Mesenteric fat pad (tissue), 1 donor: ENCODE measurements at places on chromosomes 2 and 18. TPM values are rescaled to one million over a fixed set of nuclear protein-coding genes. Genes with fewer than 3 reads are reported as not detected.

The IMPACT gene
- 33.3 TPM for total RNA-seq

The GCC2 gene
- 32.9 TPM for total RNA-seq

The TUBA4B gene
- total RNA-seq = not detected

The KCNJ13 gene
- total RNA-seq = not detected

The DOCK10 gene
- 16.0 TPM for total RNA-seq

The CABLES1 gene
- 57.0 TPM for total RNA-seq

The NCL gene
- total RNA-seq = 512 TPM

The VWC2L gene
- total RNA-seq = not detected

The VAPA gene
- 182 TPM for total RNA-seq

The SLC66A3 gene
- total RNA-seq = 19.9 TPM

The GNAL gene
- 7.4 TPM for total RNA-seq

The AFG3L2 gene
- total RNA-seq = 44.8 TPM

The DAW1 gene
- total RNA-seq = not detected

- no peak for DNase-seq
These were observed 61.4 kb upstream of the RNF152 start for GRCh38 chr18:61954096-61954746.

DNA sequence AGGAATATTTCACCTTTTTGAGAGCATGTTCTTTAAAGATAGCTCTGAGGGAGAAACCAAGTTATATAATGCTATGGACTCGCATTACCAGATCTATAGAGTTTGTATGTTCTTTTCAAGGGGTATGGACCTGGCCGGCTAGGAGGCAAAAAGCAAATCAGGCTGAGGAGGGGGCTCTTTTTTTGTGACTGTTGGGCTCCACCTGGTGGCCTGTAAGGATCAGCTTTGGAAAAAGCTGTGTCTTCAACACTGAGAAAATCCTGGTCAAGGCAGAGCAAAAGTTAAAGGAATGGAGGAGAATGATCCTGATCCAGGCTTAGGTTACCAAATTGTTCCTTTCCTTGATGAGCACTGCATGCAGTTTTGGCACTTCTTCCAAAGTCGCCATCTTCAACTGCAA is 180.5 kb downstream of the DIS3L2 start:
- DNase-seq = no peak

- peak; percentile 71 for DNase-seq
These were observed 11.0 kb downstream of the FBLN7 start for GRCh38 chr2:112149194-112149593.

GRCh38 chr2:56969513-56969912 is 785.7 kb downstream of the CCDC85A start:
- DNase-seq = no peak

GRCh38 chr18:47898696-47899095 is 31.8 kb downstream of the SMAD2 start:
- no peak for DNase-seq

DNA sequence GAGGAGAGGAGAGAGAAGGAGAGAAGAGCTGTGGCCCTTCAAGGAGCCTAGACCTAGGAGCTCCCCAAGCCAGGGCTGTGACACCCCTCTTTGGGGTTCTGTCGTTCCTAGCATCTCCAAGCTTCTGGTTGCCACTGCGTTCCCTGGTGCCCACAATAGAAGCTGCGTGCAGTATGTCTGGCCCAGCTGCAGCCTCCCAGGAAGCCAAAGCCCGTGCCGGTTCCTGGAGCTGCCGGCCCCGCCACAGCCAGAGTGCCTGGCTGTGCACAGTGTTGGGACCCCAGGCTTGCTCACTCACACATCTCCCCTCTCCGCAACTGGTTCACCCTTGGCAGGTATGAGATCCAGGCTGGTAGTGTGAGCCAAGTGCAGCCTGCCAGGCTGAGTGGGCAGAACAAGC is 367.7 kb upstream of the MC4R start:
- peak; percentile 73 for DNase-seq

GRCh38 chr2:71950256-71951082 is 197.2 kb downstream of the CYP26B1 start:
- no peak for DNase-seq

GRCh38 chr2:206084870-206085741 is 868 bp downstream of the INO80D start:
- DNase-seq = no peak

GRCh38 chr18:76943542-76944339 is 121.4 kb downstream of the ZNF236 start:
- DNase-seq = no peak

DNA sequence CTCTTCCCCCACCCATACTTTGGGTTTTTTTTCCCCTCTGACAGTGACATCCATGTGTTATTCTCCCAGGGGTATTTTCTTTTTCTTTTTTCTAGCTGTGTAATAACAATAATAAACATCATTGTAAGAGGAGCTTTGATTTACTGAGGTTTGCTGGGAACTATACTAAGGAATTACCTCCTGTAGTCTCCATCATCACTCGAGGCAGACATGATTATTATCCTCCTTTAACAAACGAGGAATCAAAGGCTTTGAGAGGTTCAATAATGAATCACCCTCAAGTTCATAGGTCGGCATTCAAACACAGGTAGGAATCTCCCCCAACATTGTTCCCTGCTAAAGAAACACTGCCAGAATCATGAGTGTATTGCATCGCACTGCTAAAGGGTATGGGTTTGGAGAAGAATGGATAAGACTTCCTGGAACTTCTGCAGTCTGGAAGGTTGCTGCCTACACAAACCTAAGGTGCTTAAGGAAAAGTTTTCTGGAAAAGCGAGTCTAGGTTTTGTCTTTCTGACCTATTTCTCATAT is 260.2 kb upstream of the SESTD1 start:
- no peak for DNase-seq

DNA sequence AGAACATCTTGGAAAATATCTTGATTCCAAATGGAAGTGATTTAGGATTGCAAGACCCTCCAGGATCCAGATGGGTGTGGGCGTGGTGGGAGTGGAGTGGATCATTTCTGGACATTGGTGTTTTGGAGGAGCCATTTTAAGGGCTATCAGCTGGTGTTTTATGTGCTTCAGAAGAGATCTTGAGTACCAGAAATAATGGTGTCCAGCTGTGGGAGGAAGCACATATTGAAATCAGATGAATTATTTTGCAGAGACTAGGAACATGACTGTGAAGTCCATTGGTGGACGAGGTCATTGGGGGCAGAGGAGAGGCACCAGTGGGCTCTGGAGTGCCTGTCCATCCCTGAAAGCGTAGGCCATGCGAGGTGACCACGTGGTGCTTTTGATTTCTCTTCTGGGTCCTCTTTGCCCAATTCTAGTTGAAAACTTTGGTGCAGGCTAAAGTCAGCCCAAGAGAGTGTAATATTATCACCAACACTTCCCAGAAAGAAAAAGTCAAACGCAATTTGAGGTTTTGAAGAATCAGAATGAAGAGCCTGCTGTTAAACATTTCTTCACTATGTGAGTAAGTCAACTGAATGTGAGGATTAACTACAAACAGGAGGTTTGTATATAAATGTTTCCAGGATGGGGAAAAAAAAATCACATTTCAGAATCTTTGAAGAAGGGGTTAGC is 31.6 kb downstream of the RNF144A start:
- DNase-seq = no peak

GRCh38 chr2:134080386-134081089 is 173.3 kb upstream of the MGAT5 start:
- no peak for DNase-seq

GRCh38 chr2:66572391-66572790 is 137.5 kb downstream of the MEIS1 start:
- DNase-seq = no peak

- DNase-seq = no peak
These were observed 68.4 kb downstream of the POLR1A start for GRCh38 chr2:86037141-86037794.

DNA sequence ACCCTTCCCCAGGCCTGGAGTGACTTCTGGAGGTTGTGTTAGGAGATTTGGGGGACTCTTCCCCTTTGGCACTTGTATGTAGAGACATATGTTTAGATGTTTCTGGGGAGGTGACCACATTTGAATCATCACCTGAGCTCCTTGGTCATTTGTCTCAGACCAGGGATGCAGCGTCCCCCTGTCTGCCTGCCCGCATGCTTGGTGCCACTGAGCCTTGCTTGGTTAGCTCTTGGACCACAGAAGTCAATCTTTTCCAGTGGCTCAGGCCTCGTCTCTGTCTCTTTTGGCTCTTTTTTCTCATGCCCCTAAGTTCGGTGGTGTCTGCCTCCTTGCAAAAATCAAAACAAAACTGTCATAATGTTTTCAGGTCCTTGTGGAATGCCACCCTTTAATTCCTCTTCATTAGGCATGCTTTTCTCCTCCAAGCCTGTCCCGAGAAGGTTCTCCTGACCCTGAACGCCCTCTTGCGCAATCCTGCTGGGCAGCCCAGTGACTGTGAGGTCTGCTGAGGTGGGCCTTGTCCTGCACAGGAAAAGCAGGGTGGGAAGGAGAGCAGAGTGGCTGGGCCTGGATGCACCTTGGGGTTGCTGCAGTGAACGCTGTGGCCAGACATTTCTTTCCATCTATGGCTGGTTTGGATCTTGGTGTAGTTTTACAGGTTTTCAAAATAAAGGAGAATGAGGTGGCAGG is 24.9 kb downstream of the GLI2 start:
- peak; percentile 80 for DNase-seq

- no peak for DNase-seq
These were observed 35.8 kb downstream of the AGAP1 start for GRCh38 chr2:235529621-235530020.

- no peak for DNase-seq
These were observed 289.2 kb downstream of the ERBB4 start for GRCh38 chr2:212249451-212249850.

DNA sequence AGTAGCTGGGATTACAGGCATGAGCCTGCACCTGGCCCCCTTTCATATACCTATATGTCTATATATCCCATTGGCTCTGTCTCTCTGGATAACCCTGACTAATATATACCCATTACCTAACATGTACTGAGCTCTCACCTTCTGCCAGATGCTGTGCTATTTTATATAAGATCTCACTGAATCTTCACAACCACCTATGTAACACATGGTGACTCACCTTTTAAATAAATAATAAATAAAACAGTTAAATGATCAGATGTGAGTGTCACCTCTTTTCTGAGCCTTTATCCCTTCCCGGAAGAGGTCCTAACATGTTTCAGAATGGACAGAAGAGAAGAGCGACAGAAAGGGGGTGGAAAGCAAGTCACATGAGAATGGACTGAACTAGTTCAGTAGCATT is 123.1 kb downstream of the SPIRE1 start:
- no peak for DNase-seq

DNA sequence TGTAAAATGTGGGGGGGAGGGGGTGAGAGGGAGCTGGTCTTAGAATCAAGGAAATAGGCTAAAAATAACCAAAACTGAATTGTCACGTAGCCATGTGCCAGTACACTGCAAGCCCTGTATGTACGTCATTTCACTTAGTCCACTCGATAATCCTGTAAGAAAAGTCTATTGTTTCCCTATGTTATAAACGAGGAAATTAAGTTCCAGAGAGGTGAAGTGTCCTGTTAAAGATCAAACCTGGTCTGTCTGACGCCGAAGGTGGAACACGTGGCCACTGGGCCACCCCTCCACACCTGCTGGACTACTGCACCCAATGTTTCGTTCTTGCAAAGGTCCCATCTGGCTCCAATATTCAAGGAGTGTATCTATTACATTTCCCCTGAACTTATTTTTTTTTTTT is 29.6 kb downstream of the TFCP2L1 start:
- peak; percentile 28 for DNase-seq

GRCh38 chr2:169693360-169693759 is 845 bp downstream of the CFAP210 start:
- DNase-seq = no peak

DNA sequence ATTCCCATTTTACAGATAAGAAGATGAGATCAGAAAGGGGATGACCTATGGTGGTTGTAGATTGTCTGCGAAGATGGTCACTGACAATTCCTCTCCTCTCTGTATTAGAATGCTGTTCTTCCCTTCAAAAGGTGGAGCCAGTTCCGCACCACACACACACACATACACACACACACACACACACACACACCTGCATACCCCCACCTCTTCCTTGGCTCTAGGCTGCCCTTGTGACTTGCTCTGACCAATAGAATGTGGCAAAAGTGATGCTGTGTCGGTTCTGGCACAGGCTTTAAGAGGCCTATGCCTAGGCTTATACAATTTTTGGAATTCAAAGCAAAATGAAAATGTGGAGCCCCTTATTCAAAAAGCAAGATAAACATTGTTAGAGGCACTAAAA is 88.0 kb downstream of the ZFP36L2 start:
- DNase-seq = no peak

DNA sequence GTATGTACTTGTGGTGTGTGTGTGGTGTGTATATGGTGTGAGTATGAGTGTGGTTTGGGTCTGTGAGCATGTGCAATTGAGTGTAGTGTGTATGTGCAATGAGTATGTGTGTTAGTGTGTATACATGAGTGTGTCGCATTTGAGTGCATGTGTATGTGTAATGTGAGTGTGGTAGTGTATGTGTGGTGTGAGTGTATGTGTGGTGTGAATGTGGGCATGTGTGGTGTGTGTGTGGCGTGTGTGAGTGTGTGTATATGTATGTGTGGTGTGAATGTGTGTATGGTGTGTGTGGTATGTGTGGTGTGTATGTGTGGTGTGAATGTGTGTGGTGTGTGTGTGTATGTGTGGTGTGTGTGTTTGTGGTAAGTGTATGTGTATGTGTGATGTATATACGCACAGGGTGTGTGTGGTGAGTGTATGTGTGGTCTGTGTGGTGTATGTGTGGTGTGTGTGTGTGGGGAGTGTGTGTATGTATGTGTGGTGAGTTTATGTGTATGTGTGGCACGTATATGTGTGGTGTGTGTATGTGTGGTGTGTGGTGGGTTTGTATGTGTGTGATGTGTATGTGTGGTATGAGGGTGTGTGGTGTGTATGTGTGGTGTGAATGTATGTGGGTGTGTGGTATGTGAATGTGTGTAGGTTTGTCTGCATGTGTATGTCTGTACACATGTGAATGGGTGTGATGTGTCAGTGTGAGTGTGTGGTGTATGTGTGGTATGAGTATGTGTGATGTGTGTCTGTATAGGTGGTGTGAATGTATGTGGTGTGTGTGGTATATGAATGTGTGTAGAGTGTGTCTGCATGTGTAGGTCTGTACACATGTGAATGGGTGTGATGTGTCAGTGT is 123.4 kb downstream of the DOCK10 start:
- DNase-seq = no peak

DNA sequence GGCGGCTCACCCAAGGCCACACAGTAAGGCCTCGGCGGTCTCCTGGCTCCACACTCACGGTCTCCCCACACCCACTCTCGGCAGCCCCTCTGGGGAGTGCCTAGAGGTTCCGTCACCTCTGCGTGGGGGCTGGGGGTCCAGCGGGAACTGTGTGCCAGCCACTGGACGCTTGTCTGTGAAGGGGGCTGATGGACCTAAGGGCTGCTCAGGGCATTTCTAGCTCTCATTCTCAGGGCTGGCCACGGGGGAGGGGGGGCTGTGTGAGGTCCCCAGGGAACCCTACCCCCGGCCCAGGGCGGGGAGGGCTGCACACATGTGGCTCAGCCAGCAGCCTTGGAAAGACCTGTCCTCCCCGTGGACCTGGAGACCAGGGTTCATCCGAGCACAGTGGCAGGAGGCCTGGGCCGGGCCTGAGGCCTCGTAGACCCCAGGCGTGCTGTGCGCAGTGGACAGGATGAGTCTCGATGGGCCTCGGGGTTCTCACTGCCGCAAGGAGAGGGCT is 27.1 kb upstream of the ODC1 start:
- DNase-seq = peak; percentile 86

GRCh38 chr2:226794196-226794661 is 5.4 kb downstream of the IRS1 start:
- DNase-seq = no peak

GRCh38 chr2:98507461-98507860 is 62.8 kb downstream of the INPP4A start:
- no peak for DNase-seq
